ENCODE measurements at places on chromosomes 6 and 20.

DNA sequence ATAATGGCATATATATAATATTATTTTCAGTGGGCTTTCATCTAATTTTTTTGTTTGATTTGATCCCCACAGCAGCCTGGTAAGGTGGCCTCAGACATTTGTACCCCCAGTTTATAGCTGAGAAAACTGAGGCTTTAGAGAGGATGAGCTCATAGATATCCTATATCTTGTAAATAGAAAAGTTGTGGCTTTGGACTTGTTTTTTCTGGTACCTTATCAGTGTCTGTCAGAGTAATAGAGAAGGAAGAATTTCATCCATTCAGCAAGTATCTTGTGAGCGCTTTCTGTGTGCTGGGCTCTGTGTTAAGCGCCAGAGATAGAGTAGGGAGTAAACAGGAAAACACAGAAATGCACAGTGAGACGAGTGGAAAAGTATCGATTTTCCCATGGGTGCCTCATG lies 27.9 kb downstream of the TAF11 start:
- DNase-seq = no peak

DNA sequence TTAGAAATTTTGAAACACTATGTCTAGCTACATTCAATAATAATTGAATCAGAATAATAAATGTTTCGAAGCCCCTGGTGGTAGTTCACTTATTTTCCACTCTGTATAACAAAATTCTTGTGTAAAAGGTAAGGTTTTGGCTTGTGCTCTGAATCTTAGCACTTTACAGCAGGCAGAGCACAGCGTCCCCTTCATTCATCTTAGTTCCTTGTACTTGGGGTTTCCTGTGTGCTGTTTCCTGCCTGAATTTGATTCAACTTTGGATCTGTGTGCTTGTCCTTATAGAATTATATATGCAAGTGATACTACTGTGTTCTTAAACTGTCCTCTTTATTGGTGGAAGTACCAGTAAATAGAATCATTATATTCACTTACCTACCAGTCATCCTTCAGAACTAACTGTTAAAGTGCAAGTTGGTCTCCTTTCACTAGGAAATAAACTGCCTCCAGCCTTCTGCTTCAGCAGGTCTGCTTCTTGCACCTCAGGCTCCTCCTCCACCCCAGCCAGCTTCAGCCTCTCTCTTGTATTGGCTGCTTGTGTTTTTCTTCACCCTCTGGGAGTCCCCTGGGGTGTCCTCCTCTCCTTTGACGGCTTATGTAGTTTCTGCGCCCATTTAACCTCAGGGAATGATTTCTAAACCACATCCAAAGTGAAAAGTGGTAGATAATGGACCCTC lies 28.8 kb upstream of the TULP4 start:
- no peak for DNase-seq

- no peak for DNase-seq
These were observed 109.0 kb upstream of the SUPT3H start for GRCh38 chr6:45486736-45487135.

GRCh38 chr20:61297986-61298385 lies 45.9 kb downstream of the CDH4 start:
- DNase-seq = no peak

DNA sequence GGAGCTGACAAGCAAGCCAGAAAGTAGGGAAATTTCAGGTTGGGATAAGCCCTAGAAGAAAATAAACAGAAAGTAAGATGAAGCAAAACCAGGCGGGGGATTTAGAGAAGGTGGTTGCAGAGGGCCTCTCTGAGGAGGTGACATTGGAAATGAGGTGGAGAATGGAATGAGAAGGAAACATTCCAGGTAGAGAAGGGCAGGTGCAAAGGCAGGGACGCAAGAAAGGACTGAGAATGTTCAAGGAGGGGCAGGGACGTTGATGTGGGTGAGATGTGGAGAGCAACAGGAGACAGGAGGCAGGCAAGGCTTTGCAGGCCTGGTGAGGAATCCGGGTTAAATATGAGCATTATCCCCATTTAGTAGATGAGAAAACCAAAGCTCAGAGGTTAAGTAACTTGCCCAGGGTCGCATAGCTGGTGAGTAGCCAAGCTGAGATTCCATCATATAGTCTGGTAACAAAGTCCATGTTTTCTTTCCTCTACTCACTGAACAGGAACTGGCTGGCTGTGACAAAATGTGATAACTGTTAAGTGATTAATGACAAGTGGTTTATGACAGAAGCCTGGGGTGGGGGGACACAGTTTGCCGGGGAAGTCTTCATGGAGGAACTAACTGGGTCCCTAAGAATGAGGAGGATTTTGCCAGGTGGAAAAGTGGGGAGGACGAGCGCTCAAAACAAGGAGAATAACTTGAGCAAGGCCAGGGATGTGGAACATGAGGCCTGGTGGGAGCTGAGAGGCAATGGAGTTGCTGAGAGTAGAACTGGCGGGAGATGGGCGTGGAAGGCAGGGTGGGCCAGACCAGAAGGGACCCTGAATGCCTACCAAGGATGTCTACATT lies 32.6 kb downstream of the MRPL14 start:
- no peak for DNase-seq

GRCh38 chr6:167839755-167840154 lies 13.0 kb downstream of the AFDN start:
- DNase-seq = no peak

GRCh38 chr20:47031821-47032220 lies 137.2 kb downstream of the EYA2 start:
- DNase-seq = no peak

GRCh38 chr6:105824732-105825131 lies 261.4 kb upstream of the PRDM1 start:
- no peak for DNase-seq

Measured in stimulated activated CD4-positive, alpha-beta T cell treated with anti-CD3 and anti-CD28 coated beads, TNF-alpha, amount 100 ng/mL, for 24 hours (primary cell).